Left lung (tissue), 14 donors: ENCODE measurements at places on chromosomes 5 and 9. TPM values are rescaled to one million over a fixed set of nuclear protein-coding genes. Genes with fewer than 3 reads are reported as not detected.
A peak's percentile ranks its signal among the peaks of the same experiment; 100 is the strongest.

The C5orf58 gene
- not detected for total RNA-seq

DNA sequence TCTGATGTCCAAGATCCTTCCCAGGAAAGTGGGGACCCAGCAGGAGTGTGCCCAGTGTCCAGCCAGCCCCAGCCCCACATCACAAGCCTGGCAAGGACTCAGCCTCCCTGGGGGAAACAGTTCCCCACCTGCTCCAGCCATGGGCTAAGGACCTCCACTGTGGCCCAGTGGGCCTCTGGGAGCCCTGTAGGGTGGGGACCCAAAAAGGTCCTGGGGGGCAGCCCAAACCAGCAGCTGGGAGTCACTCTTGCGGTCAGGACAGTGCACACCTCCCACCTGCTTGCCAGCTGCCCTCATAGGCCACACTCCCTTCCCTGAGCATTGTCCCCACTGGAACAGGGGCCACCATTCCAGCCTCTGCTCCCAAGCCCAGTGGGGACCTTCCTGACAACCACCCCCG is 1.7 kb downstream of the ABCA2 start:
- peaks cover 40% of the 10 kb centered on the region for H3K4me1 ChIP-seq
- DNase-seq, result no peak
- H3K4me3 ChIP-seq, result no peak overlapping the region
- H3K27me3 ChIP-seq, result no peaks in the 10 kb centered on the region

The LTC4S gene
- total RNA-seq, result 19.6 TPM

DNA sequence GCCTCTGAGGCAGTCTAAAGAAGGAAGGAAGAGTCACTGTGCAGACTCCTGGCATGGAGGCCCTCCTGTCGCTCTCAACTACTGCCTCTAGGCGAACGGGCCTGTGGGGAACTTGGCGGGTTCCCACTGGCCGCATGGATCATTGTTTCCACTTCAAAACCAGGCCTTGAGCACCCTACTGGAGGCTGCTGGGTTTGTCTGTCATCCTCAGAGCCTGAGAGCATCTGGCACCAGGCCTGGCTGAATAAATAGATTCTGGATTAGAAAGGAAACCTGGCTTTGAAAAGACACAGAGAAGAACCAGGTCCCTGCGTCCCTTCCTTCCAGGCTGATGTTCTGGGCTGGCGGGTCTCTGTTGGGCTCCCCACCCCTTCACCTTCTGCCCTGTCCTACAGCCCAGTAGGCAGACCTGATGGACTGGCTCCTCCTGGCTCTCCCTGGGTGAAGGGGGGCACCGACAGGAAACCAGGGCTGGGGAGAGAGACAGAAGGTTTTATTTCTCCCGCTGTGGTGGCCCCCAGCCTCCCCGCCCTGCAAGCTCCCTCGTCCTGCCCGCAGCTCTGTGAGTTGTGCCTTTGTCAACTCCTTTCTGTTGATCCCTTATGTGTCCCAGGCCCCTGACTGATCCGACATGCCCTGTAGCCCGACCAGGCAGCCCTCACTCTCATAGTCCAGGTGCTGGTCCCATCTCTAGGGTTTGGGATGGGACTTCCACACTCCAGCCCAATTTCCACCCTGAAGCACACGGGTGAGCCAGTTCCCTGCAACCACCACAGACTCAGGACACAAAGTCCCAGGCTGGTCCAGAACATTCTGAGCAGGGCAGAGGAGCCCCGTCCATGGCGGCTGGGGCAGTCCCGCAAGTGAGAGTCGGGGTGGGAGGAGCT is 50.1 kb downstream of the ADAMTS2 start:
- no peak overlapping the region for H3K27ac ChIP-seq
- no peaks in the 10 kb centered on the region for H3K36me3 ChIP-seq
- no peaks in the 10 kb centered on the region for H3K4me1 ChIP-seq
- H3K27me3 ChIP-seq, result no peaks in the 10 kb centered on the region
- H3K4me3 ChIP-seq, result no peak overlapping the region
- DNase-seq, result no peak

GRCh38 chr9:116190637-116191396 is 37.2 kb downstream of the PAPPA start:
- H3K27me3 ChIP-seq, result no peaks in the 10 kb centered on the region
- no peak overlapping the region for H3K27ac ChIP-seq
- H3K4me3 ChIP-seq, result no peak overlapping the region
- DNase-seq, result no peak
- H3K36me3 ChIP-seq, result no peaks in the 10 kb centered on the region

GRCh38 chr9:131837316-131837715 is 97.4 kb upstream of the RAPGEF1 start:
- DNase-seq, result no peak
- H3K27ac ChIP-seq, result no peak overlapping the region
- H3K4me3 ChIP-seq, result no peak overlapping the region

The NTNG2 gene
- total RNA-seq, result 1.5 TPM

- H3K4me3 ChIP-seq, result no peak overlapping the region
- no peaks in the 10 kb centered on the region for H3K36me3 ChIP-seq
- H3K27me3 ChIP-seq, result no peaks in the 10 kb centered on the region
- H3K27ac ChIP-seq, result no peak overlapping the region
- DNase-seq, result no peak
- no peaks in the 10 kb centered on the region for H3K4me1 ChIP-seq
Measured at GRCh38 chr5:17378346-17378997, 119.6 kb upstream of the TAF11L2 start.

- no peak for DNase-seq
- H3K36me3 ChIP-seq, result no peaks in the 10 kb centered on the region
- H3K4me1 ChIP-seq, result peaks cover 22% of the 10 kb centered on the region
- no peaks in the 10 kb centered on the region for H3K27me3 ChIP-seq
- H3K4me3 ChIP-seq, result no peak overlapping the region
- no peak overlapping the region for H3K27ac ChIP-seq
Measured at GRCh38 chr5:38780316-38780715, 65.5 kb upstream of the OSMR start.

The PRSS3 gene
- not detected for total RNA-seq

GRCh38 chr5:113336975-113337374 is 97.8 kb downstream of the TSSK1B start:
- H3K27ac ChIP-seq, result no peak overlapping the region
- peak; percentile 28 for DNase-seq
- H3K4me3 ChIP-seq, result no peak overlapping the region
- H3K4me1 ChIP-seq, result no peaks in the 10 kb centered on the region
- no peaks in the 10 kb centered on the region for H3K36me3 ChIP-seq

- no peaks in the 10 kb centered on the region for H3K4me1 ChIP-seq
- H3K27me3 ChIP-seq, result no peaks in the 10 kb centered on the region
- H3K27ac ChIP-seq, result no peak overlapping the region
- H3K4me3 ChIP-seq, result no peak overlapping the region
- no peak for DNase-seq
Measured at GRCh38 chr9:114777821-114778609, 27.8 kb downstream of the TNFSF15 start.

DNA sequence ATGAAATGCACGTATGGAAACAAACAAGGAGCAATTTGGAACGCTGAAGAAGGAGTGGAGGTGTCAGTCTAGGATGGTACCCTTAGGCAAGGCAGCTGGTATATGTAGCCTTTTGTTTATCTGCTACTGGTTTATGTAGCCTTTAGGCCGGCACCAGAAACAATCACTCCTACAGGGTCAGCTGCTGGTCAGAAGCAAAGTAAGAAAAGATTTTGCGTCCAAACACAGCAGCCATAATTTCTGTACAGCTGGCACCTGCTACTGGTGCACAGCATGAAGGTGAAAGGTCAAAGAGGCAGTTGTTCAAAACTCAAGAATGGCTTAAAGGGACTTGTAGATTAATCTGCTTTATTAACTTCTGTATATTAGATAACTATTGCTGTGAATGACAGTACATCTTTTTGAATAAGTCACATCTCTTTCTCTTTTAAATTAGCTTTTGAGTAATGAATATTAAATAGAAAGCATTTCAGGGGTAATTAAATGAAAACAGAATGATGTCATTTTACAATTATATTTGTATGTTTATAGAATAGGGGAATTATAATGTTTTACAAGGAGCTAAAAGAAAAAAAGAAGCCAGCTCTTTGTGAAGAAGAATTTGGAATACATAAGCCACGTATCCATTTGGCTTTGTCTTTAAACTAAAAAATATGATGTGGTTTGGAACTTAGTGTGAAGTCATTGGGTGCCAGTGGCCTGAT is 33.1 kb upstream of the TLX3 start:
- DNase-seq, result no peak
- no peak overlapping the region for H3K27ac ChIP-seq
- no peaks in the 10 kb centered on the region for H3K4me1 ChIP-seq
- no peaks in the 10 kb centered on the region for H3K27me3 ChIP-seq

GRCh38 chr9:33393581-33393980 is 8.8 kb downstream of the AQP7 start:
- H3K4me1 ChIP-seq, result peaks cover 7% of the 10 kb centered on the region
- no peak overlapping the region for H3K4me3 ChIP-seq
- H3K27me3 ChIP-seq, result no peaks in the 10 kb centered on the region
- peak; percentile 50 for DNase-seq

The FSD1L gene
- total RNA-seq, result 3.7 TPM

DNA sequence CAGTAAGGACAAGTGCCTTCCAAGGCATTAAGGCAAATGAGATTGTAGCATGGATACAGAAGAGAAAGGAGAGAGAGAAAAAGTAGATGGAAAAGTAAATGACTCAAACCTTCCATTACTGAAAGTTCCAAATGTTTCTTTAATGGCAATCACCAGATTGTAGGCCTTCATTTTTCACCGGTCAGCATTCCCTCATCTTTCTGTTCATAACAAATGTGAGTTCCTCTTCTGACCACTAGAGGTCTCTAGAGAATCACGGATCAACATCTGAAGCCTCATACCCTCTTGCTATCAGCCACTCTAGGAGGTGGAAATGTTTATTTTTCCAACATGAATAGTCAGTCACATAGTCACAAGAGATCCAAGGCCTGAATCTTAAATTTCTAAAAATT is 73.6 kb upstream of the RPS23 start:
- DNase-seq, result no peak
- H3K4me3 ChIP-seq, result no peak overlapping the region
- H3K4me1 ChIP-seq, result peaks cover 7% of the 10 kb centered on the region
- H3K36me3 ChIP-seq, result no peaks in the 10 kb centered on the region

DNA sequence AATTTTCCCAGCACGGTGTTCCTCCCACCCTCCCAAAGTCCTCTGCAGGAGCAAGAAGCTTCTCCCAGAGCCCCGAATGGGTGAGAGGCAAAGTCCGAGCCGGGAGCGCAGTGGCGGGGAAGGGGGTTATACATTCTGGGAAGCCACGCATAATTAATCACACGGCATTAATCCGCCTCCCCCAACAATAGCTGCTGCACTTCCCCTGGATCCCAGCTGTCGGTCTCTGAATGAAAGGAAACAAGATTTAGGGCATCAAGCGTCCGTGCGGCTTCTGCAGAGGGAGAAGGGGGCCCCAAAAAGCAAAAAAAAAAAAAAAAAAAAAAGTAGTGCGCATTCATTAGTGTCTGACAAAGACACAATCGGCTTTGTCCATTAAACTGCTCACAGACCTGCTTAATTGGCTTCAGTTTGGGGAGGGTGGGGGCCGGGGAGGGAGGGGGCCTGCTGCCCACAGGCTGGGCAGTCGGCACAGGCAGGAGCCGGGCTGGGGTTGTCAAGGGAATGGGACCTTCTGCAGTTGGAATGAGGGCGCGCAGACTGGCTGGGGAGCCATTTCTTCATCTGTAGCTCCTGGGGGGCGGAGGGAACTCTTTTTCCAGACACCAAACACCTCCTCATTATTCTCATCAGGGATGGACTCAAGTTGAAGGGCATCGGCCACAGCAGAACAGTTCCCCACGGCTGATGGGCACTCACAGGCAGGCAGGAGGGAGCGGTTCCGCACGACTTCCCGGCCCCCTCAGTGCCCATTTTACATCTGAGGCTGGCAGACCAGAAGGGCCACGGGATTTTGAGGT is 3.4 kb downstream of the NOTCH1 start:
- H3K36me3 ChIP-seq, result peaks cover 50% of the 10 kb centered on the region
- H3K4me3 ChIP-seq, result no peak overlapping the region
- no peak for DNase-seq

The TSLP gene
- total RNA-seq, result 1.6 TPM

The TMC1 gene
- not detected for total RNA-seq

GRCh38 chr9:36029202-36029601 is 7.5 kb upstream of the RECK start:
- H3K36me3 ChIP-seq, result no peaks in the 10 kb centered on the region
- DNase-seq, result no peak

The ALDH1A1 gene
- total RNA-seq, result 77.7 TPM

DNA sequence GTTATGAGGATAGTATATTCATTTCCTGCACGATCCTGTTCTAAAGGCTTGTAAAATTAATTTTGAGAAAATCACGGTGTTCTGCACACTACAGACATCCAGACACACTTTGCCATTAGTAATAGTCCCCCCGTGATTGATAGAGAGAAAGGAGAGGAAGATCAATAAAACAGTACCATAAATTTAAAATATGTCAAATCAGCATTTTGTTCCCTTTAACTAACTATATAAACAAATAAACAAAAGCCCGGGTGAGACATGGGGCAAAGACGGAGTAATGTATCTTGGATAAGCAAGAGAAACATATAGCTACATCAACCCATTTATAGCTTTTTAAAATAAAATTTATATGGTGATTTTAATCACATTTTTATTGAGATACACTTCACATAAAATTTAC is 10.6 kb upstream of the CER1 start:
- no peak overlapping the region for H3K27ac ChIP-seq
- no peaks in the 10 kb centered on the region for H3K36me3 ChIP-seq
- no peak for DNase-seq
- H3K4me1 ChIP-seq, result no peaks in the 10 kb centered on the region
- no peaks in the 10 kb centered on the region for H3K27me3 ChIP-seq

The EQTN gene
- 0.37 TPM for total RNA-seq

DNA sequence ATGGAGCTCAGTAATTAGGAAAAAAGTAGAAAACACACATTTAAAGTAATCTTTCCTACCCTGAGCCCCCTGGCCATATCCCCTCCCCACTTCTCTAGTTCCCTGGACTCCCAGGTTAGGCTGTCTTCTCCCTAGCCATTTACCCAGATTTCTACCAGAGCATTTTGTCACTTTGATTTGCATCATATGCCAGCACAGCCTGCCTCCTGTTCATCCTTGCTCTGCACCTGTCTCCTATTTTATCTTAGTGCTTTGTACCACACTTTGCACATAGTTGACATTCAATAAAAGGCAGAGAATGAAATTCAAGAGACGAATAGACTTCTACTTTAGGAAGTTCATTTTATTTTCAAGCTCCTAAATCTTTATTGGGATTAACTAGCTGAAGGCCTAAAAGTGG is 344.5 kb downstream of the EBF1 start:
- no peaks in the 10 kb centered on the region for H3K4me1 ChIP-seq
- H3K27ac ChIP-seq, result no peak overlapping the region
- no peaks in the 10 kb centered on the region for H3K36me3 ChIP-seq
- H3K4me3 ChIP-seq, result no peak overlapping the region
- no peaks in the 10 kb centered on the region for H3K27me3 ChIP-seq
- no peak for DNase-seq
